Heart right ventricle (tissue), 16 donors: ENCODE measurements at places on chromosomes 11 and 22. TPM values are rescaled to one million over a fixed set of nuclear protein-coding genes. Genes with fewer than 3 reads are reported as not detected.

Gene KDELR3
- polyA plus RNA-seq = 11.5 TPM

Gene BTG4
- polyA plus RNA-seq = not detected

Gene GRK2
- 48.0 TPM for polyA plus RNA-seq

Gene MICAL2
- polyA plus RNA-seq = 32.5 TPM

Gene MAJIN
- not detected for polyA plus RNA-seq

Gene OR5A1
- not detected for polyA plus RNA-seq

Gene FIBIN
- polyA plus RNA-seq = 5.1 TPM

Gene SAAL1
- polyA plus RNA-seq = 16.5 TPM

Gene UBQLNL
- 0.80 TPM for polyA plus RNA-seq

- no peaks in the 10 kb centered on the region for H3K36me3 ChIP-seq
- peak within 1 kb of the TSS; percentile 83 for H3K27ac ChIP-seq
- H3K27me3 ChIP-seq = no peaks in the 10 kb centered on the region
- peak; percentile 24 for DNase-seq
- H3K4me3 ChIP-seq = peak within 1 kb of the TSS; percentile 53
These were observed at the start of gene APOA1 for GRCh38 chr11:116837231-116838091. APOA1 (minus strand) TSS chr11:116837622; CDS start chr11:116837387, 235 bp downstream.

DNA sequence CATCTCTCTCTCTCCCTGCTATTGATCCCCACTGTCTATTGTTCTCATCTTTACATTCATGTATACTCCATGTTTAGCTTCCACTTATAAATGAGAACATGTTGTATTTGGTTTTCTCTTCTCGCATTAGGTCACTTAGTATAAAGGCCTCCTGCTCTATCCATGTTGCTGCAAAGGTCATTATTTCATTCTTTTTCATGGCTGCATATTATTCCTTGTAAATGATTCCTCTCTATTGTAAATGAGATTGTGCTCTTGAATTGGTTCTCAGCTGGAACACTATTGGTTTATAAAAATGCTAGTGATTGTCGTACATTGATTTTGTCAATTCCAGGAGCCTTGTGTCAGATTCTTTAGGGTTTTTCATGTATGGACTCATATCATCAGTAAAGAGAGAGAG lies 13.5 kb downstream of the ACRV1 start:
- H3K4me3 ChIP-seq = no peak overlapping the region
- no peaks in the 10 kb centered on the region for H3K27me3 ChIP-seq
- no peak for DNase-seq
- H3K36me3 ChIP-seq = no peaks in the 10 kb centered on the region
- no peaks in the 10 kb centered on the region for H3K4me1 ChIP-seq

DNA sequence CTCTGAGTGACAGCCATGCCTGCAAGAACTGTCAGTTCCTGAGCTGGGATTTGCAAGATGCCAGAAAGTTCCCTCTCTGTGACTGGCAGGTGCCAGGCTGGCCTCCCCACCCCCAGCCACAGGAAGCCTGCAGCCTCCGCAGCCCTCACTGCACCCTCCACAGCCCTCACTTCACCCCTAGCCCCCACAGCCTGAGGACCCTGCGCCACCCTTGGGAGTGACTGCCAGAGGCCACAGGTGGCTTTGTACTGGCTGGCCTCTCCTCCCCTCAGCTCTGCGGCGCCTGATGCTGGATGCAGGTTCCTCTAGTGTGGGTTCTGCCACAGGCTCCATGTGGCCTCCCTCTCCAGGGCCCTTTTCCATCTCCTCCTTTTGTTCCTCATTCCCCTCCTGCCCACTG lies 28.7 kb downstream of the MPPED1 start:
- H3K27me3 ChIP-seq = no peaks in the 10 kb centered on the region
- H3K4me3 ChIP-seq = no peak overlapping the region
- DNase-seq = no peak
- no peaks in the 10 kb centered on the region for H3K36me3 ChIP-seq
- H3K4me1 ChIP-seq = no peaks in the 10 kb centered on the region

- peaks cover 44% of the 10 kb centered on the region for H3K4me1 ChIP-seq
- peak overlapping the region; percentile 95 for H3K27ac ChIP-seq
- no peak overlapping the region for H3K4me3 ChIP-seq
- H3K36me3 ChIP-seq = no peaks in the 10 kb centered on the region
- H3K27me3 ChIP-seq = no peaks in the 10 kb centered on the region
- peak; percentile 64 for DNase-seq
These were observed 18.1 kb upstream of the MRTFA start for GRCh38 chr22:40654522-40655167.

DNA sequence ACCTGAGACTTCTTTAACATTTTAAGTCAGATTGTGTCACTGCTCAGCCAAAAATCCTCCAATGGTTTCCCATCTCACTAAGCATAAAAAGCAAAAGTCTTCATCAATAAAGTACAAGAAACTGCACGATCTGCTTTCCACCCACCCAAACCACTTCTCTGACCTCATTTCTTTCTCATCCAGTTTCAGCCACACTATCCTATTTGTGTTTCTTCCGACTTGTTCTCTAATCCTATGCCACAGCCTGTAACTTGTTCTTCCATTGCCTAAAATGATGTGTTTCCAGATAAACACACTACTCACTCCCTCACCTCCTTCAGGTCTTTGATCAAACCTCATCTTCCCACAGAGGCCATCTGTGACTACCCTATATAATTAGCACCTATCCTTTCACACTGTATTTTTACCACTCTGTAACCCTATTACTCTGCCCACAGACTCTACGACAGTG lies 28.4 kb downstream of the ARHGAP32 start:
- no peaks in the 10 kb centered on the region for H3K27me3 ChIP-seq
- H3K36me3 ChIP-seq = peaks cover 9% of the 10 kb centered on the region
- no peak overlapping the region for H3K27ac ChIP-seq

DNA sequence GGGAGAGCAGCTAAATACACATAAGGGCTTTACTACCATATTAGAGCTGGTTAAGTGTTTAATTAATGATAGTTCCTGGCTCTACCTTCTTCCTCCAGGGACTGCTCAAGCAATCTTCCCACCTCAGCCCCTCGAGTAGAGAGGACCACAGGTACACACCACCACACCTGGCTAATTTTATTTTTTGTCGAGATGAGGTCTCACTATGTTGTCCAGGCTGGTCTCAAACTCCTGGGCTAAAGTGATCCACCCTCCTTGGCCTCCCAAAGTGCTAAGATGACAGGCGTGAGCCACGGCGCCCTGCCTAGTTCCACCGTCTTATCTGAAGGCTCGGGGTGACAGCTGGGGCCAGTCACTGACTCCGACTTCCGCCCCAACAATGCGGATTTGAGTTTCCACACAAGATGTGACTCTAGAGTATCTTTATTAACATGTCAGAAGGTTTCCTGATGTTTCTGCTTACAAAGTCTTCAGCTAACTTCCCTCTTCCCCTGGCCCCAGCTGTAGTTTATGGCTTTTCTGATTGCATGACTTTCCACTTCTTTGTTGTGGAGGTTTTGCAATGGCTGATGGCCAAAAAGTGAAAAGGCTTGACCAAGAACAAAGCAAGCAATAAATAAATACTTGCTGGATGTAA lies 16.8 kb downstream of the TPST2 start:
- DNase-seq = peak; percentile 47
- peaks cover 3% of the 10 kb centered on the region for H3K36me3 ChIP-seq
- H3K4me1 ChIP-seq = peaks cover 53% of the 10 kb centered on the region
- no peak overlapping the region for H3K4me3 ChIP-seq
- peak overlapping the region; percentile 13 for H3K27ac ChIP-seq
- H3K27me3 ChIP-seq = no peaks in the 10 kb centered on the region

DNA sequence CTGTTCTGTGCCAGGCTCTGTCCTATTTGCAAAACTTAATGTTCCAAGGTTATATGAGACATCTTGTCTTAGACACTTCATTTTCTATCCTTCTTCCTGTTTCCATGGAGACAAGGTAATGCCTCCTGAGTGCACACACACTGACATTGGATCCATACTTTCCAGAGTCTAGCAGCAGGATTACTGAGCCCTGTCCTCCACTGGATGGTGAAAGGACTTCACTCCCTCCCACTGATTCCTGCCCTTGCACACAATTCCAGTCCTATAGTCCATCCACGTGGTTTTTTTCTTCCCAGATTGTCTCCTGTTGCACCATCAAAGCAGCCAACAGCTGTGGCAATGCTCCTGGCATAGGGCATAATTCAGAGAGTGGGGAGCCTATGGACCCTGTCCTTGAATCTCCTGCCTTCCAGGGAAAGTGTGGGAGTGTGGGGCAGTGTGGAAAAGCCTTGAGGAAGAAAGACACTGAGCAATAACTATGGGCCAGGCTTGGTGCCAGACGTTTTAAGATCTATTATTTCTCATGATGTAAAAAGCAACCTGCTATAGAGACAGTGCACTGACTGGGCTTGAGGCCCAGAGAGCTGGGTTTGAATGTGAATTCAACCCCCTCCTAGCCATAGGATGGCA lies 31.3 kb downstream of the SERPINH1 start:
- DNase-seq = no peak
- H3K4me3 ChIP-seq = no peak overlapping the region
- H3K4me1 ChIP-seq = peaks cover 14% of the 10 kb centered on the region
- no peak overlapping the region for H3K27ac ChIP-seq

DNA sequence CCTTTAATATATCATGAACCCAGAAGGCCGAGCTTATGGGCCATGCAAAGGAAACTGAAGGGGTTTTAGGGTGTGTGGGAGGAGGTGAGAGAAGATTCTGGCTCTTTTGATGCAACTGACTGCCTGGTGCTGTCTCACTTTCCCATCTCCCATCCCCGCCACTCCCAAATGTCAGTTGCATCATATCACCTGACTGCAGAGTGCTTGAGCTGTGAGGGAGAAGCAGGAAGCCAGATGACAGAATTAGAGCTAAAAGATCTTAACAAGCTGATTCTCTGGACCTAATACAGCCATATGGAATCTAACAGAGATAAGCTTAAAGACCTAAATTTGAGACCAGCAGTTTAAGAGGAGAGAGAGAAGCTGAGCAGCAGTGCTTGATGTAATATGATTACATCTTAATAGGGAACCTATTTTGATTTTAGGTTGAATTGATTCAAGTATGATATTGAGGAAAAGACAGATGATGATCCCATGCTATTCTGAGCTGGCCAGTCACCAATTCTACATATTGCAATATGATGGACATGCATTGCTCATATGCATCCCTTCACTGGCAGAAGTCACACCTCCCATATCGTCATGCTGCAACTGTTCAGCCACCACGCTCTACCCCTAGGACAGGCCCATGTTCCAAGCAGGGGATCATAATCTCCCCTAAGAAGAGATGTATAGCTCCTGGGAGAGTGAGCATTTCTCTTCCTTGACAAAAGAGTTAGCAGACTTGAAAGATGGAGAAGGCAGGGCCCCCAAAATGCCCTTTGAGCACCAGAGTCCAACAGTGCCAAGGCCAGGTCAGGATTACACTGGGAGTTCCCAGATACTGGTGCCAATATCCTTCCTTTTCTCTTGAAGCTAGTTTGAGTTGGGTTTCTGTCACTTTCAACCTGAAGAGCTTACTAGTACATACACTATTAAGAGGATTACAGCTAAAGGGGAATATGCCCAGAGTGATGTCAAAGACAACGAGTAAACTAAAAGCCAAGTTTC lies 44.9 kb downstream of the PLEKHA7 start:
- DNase-seq = no peak
- no peaks in the 10 kb centered on the region for H3K4me1 ChIP-seq
- H3K4me3 ChIP-seq = no peak overlapping the region
- H3K27me3 ChIP-seq = no peaks in the 10 kb centered on the region
- H3K27ac ChIP-seq = no peak overlapping the region

- DNase-seq = no peak
- H3K27me3 ChIP-seq = no peaks in the 10 kb centered on the region
- H3K36me3 ChIP-seq = no peaks in the 10 kb centered on the region
- H3K4me1 ChIP-seq = peaks cover 20% of the 10 kb centered on the region
- H3K27ac ChIP-seq = no peak overlapping the region
These were observed 24.6 kb upstream of the P2RY2 start for GRCh38 chr11:73193251-73194033.

DNA sequence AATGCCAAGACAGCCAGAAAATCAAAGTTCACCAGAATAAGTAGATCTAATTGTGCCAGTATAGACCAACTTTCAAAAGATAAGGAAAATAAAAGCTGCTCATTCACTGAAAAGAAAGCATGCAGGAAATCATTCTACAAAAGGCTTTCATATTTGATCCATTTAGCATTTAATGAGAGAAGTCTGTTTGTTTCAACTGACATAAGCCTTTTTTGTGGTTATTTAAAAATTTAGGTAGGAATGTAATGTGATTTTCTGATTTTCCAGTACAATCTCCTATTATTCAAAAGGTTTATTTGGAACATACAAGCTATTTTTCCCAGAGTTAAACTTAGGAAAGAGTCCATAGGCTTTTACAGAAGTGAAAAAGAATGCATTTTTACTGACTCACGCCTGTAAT lies 92.7 kb downstream of the SBF2 start:
- H3K4me3 ChIP-seq = no peak overlapping the region
- no peak for DNase-seq
- H3K36me3 ChIP-seq = no peaks in the 10 kb centered on the region
- H3K27me3 ChIP-seq = no peaks in the 10 kb centered on the region
- H3K27ac ChIP-seq = no peak overlapping the region

DNA sequence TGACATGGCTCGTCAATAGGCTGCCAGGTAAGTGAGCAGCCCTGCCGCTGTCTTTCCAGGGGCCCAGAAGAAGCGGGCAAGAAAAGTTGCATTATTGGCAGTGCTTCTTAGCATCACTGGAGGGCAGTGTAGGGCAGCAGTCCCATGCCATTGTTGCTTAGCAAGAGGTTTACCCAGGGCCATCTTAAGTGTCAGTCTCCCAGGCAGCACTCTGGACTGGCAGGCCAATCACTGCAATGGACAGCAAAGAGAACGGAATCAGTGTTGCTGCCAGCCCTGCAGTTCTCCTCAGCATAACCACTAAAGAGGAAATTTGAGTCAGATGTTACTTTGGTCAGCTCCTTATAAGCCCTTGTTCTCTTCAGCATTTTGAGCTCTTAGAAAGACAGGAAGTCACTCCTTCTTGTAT lies 13.4 kb upstream of the GRK2 start:
- peaks cover 95% of the 10 kb centered on the region for H3K36me3 ChIP-seq
- H3K27me3 ChIP-seq = no peaks in the 10 kb centered on the region
- no peak overlapping the region for H3K27ac ChIP-seq
- no peak overlapping the region for H3K4me3 ChIP-seq
- peak; percentile 31 for DNase-seq
- H3K4me1 ChIP-seq = peaks cover 17% of the 10 kb centered on the region

- H3K27ac ChIP-seq = no peak overlapping the region
- no peak overlapping the region for H3K4me3 ChIP-seq
These were observed 28.6 kb upstream of the ATXN10 start for GRCh38 chr22:45642986-45643385.
